ENCODE measurements at places on chromosomes 4 and X.

- DNase-seq = no peak
Observed at GRCh38 chr4:40572692-40573310, 56.9 kb downstream of the RBM47 start.

DNA sequence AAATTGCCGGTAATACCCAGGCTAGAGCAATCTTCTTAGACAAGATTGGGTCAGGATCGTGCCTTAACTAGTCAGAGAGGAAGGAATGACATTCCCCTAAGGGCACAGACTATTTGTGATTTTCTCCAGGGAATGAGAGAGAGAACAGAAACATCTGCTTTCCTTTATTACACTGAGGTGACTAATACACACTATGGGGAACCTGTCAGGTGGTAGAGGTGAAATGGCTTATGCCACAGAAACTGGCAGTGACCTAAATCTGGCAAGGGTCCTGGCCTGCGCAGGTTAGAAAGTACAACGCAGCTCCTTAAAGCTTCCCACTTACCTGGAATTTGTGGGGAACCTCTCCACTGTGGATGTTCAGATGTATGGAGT is 16.6 kb upstream of the HPGD start:
- DNase-seq = no peak

- no peak for DNase-seq
Observed at GRCh38 chr4:82909326-82909725, 8.8 kb downstream of the THAP9 start.

- peak; percentile 82 for DNase-seq
Observed at GRCh38 chr4:65416891-65417290, 253.4 kb downstream of the EPHA5 start.

GRCh38 chrX:41178201-41178600 is 93.0 kb downstream of the USP9X start:
- DNase-seq = no peak

DNA sequence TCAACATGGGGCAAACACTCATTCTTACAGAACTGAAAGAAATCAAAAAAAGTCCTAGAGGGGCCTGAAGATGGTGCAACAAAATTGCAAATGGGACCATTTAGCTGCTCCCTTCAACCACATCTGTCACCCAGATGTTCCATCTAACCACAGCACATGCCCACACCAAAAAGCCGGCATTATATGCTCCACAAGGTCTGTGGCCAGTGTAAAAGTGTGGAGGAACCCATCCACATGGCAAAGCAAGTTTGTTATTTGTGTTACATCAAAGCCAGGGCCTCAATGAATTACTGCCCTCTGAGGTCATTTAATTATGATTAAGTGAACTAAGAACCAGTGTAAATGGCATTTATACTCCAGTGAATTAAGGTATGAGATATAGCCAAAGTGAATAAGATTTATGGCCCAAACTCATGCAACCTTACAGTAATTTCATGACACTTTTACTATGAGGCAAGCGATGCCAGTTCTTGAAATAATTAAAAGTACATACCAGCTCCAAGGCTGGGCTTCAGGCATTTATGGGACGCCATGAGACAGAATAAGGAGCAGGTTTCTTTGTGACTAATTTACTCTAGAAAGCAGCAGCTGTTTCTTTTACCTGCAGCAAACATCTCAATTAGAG is 48.7 kb upstream of the FGF16 start:
- no peak for DNase-seq

- no peak for DNase-seq
Observed at GRCh38 chr4:120994521-120994920, 72.0 kb upstream of the PRDM5 start.

- no peak for DNase-seq
Observed at GRCh38 chr4:6896035-6896434, 13.6 kb upstream of the TBC1D14 start.

DNA sequence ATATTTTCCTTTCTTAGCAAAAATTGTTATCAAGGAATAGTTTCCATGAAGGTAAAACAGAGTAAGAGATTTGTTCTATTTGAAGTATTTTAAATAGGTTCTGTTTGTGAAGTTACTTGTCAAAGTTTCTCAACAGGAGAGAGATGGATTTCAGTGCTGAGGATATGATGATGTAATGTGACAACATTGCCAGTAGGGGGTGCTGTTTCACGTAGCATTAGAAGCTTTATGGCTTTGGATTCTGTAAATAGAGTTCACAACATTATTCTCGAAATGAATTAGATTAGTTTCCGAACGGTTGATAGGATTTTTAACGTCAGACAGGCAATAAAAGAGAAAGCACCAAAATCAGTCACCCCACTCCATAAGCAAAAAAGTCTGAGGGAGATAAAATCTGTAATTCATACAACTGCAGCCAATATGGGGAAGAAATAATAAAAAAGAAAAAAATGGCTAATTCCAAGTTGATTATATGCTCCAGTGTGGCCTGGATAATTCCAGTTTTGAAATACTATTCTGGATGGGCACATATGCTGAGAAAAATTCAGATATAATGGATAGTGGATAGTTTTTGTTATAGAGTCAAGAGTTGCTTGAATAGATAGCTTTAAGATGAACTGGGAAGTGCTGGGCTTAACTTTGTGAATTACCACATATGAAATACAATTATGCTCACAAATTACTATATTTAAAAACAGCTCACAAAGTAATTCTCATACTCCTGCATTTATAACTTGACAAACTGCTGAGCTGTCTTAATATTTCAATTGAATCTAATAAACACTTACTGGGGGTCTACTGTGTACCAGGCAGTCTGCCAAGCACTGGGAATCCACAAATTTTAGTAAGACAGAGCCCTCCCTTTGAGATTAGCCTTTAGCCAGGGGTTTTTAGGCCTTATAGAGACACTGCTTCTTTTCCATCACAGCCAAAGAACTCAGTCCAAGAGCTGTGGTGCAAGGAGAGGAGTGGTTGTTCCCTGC is 109.1 kb downstream of the GPAT3 start:
- DNase-seq = peak; percentile 18

GRCh38 chr4:135192751-135193535 is 991.4 kb upstream of the PABPC4L start:
- DNase-seq = no peak

GRCh38 chr4:6360385-6360784 is 90.7 kb downstream of the WFS1 start:
- DNase-seq = no peak

DNA sequence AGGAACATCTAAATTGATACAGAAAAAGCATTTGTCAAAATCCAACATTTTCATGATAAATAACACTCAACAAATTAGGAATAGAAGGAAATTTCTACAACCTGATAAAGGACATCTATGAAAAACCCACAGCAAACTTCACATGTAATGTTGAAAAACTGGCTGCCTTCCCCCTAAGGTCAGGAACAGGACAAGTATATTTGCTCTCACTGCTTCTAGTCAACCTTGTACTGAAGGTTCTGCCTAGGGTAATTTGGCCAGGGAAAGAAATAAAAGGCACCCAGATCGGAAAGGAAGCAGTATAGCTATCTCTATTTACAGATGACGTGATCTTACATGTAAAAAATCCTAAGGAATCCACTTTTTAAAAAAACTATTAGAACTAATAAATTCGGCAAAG is 97.1 kb upstream of the USP9X start:
- no peak for DNase-seq

GRCh38 chr4:84167564-84167963 is 331.5 kb downstream of the NKX6-1 start:
- DNase-seq = no peak

GRCh38 chrX:16869393-16870094 is 618 bp downstream of the RBBP7 start:
- DNase-seq = no peak

GRCh38 chrX:40263014-40263560 is 165.3 kb upstream of the BCOR start:
- DNase-seq = no peak

GRCh38 chrX:68488657-68489056 is 10.2 kb upstream of the YIPF6 start:
- DNase-seq = no peak

DNA sequence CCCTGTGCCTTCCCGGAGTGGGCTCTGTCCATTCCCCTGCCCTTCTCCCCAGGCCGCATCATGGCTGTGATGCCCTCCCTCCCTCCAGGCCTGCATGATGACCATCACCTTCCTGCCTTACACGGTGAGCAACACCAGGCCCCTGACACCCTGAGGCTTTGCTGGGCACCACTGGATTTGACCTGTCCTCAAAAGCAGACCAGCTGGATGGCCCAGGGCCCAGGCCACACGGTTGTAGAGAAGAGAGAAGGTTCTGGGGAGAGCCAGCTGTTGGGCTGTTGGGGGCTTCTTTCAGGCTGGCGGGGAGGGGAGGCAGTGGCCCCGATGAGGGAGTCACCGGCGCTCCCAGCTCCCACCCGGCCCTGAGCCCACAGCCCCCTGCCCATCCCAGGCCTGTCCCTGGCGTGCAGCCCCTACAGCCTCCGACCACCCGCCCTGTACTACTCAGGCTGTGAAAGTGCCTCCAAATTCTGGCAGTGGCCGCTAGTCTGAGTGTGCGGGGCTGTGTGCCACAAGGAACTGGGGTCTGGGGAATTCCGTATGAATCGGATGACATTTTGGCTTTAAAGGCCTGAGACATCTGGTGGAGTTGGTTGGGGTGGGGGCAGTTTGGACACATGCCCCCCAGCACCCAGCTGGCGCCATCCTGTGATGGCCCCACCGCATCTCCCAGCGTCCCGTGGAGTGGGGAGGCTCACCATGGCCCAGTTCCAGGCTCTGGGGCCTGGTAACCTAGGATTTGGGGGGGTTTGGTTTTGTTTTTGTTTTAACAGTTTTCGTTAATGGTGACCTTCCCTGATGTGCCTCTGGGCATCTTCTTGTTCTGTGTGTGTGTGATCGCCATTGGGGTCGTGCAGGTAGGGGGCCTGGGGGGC is 19.6 kb downstream of the TMEM175 start:
- DNase-seq = no peak

- DNase-seq = no peak
Observed at GRCh38 chr4:186514271-186514950, 41.0 kb downstream of the MTNR1A start.

All from NCI-H774 (cell line).